ENCODE measurements at places on chromosomes 11 and 22.

GRCh38 chr11:131278472-131278871 lies 91.9 kb upstream of the NTM start:
- no peak for DNase-seq

DNA sequence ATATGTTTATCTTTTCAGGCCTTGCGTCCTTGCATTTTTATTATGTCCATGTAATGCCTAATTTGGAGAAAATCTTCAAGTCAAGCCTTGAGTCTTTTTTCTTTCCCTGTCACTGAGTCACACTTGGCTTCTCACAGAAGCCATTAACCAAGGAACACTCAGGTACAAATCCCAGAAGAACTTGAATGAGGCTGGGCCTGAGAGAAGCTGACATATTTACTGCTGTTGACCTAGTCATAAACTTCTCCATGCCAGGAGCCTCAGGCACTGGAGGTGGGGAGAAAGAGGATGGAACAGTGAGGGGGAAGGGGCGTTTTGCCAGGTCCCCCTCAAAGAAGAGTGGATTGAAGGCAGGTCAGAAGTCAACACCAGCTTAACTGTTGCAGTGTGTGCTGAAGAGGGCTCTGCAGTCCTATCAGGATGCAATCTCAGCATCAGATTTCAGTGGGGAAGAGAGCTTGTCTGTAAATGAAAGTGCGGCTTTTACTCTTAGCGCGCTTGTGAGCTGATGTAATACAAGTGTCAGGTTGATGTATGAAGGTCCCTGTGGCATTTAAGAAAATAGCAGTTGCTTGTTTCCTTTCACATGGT lies 526.0 kb downstream of the ETS1 start:
- DNase-seq: no peak

DNA sequence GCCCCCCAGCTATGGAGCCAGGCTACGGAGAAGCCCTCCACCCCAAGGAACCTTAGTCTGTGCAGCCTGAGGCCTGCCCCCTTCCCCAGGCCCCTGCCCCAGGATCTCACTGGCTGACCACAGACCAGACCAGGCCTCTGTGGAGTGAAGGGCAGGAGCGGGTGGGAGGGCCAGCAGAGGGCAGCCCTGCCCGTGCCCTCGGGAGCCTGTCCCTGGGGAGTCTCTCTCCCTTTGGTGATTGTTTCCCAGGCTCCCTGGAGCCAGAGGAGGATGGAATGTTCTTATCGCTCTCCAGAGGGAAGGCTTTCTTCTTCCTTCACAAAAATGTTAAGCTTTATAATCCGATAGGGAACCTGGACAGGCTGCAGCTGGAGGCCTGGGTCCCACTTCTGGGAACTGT lies 455.3 kb downstream of the SOX6 start:
- DNase-seq: no peak

DNA sequence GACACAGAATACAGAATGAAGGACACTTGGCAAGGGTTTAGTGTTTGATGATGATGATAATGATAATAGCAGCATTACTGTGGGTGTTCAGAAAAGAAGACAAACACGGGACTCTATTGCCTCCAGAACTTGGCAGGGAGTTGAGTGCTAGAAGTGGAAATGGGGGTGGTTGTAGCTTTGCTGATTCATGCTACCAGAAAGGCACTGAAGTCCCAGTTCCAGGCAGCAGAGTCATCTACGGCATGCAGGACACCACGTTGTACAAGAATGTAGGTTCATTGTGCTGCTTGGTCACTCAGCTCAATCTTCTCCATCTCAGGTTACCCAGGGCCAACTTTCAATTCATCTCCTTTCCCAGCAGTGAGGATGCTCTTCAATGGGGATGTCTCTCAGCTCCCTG lies 115.7 kb downstream of the NTM start:
- DNase-seq: no peak

DNA sequence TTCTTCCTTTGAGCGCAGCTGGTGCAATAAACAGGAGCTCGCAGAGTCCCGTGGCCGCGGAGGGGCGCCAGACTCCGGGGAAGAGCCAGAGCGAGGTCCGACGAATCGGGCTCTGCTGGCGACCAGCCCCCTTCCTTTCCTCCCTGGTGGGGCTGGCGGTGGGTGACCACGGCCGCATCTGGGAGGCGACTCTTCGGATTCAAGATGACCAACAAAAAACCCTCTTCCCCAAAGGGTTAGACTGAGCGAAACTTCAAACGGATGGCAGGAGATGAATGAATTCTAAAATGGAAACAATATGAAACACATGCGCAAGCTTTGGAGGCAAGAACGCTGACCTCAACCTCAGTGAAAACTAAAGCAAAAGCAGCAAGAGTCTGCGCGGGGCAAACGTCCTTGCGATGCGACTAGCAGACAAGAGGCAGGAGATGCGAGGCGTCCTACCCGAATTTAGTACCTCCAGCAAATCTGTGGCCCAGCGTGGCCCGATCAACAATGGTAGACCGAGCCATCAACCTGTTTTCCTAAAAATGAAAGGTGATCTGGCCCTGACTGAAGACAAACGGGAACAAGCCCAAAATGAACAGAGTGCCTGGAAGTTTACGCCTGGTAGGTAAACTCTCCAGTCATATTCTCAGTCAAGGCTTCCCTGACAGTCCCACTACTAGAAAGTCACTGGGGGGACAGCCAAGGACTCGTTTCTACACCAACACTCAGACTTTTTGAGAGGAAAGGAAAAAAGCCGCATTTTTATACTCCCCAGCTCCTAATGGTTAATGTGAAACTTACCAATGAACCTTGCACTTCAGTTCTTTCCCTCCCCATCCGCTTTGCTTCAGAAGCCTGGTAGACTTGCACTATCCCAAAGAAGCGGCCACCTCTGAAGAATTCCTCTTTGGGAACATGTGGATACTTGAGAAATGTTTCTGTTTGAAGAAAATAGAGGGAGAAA lies 11.6 kb downstream of the MMP3 start:
- DNase-seq: peak; percentile 79

GRCh38 chr11:293852-294661 lies 5.1 kb downstream of the PGGHG start:
- no peak for DNase-seq

DNA sequence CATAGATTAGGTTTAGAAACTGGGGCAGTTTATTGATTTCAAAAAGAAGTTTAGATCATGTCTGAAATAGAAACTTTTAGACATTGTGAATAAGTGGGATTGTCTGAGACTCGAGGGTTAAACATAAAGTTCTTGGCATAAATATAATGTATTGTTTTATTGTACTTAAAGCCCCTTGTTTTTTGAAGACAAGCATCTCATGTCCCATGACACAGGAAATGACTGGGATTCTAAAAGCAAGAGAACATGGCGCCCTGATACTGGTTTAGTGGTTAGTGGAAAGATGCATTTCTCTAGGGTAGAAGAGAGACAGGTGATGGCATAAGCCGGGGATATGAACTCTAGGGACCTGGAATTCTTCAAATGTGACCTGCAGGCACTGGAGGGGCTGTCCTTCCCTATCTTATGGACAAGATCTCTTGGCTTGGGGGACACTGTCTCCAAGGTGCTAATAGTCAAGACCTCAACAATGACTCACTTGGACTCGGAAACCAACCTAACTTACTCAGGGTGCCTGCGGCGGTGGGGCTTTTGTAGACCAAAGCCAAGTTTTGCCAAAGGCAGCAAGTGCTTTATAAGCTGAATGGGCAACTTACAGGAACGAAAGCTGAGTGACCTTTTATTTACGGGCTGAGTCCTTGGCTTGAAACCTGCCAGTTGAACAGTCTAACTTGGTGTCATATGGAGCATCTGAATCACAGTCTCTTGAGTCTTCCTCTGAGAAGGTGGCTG lies 48.2 kb downstream of the UBASH3B start:
- no peak for DNase-seq

DNA sequence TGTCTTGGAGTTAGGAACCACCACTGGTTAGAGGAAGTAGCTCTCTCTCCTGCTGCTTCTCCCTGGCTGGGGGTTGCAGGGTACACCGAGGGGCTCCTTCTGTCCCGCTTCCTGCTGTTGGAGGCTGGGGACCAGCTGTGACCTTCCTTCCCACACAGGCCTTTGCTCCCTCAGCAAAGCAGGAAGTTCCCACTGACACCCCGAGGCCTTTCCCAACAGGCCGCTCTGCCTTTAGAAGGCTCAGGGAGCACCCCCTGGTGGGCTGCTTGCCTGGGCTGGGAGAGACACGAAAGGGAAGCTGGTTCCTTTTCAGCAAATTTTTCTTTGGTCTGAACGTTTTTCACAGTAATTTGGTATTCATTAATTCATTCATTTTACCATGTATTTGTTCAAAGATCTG lies 527.9 kb upstream of the B3GAT1 start:
- no peak for DNase-seq

DNA sequence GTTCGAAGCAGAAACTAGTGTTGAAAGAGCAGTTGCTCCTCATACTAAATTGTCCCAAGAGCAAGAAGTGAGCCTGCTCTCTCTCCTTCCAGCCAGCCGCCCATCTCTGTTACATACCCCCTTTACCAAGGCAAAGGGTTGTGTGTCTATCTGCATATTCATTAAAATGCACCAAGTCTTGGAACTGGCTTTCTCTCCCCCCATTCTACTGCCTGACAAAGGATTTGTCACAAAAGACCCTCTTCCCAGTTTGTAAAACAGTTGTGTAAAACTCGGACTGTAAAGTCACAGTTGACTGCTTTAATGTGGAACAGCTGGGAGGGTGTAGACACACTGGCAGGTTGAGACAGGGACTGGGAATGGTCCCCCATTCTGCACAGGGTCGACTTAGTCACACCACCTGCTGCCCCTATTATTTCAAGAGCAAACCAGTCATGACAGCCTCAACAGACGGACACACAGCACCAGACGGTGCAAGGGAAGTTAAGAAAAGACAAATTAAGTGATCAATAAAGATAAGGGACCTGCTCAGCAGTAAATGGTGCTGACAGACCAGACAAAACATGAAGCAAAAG lies 60.0 kb upstream of the HTATIP2 start:
- no peak for DNase-seq

DNA sequence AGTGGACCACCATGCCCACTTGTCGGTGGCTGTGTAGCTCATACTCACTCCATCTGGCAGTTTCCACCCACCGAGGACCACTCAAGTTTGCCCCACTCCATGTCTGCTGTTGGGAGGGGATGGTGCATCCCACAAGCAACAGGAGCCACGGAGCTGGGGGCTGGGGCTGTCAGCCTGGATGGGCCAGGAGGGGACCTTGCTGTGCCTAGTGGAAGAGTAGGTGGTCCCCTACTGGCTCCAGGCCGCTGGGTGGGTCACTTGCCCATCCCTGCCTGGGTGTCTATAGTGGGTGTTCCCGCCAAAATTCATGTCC lies 57.0 kb downstream of the SMIM38 start:
- no peak for DNase-seq

DNA sequence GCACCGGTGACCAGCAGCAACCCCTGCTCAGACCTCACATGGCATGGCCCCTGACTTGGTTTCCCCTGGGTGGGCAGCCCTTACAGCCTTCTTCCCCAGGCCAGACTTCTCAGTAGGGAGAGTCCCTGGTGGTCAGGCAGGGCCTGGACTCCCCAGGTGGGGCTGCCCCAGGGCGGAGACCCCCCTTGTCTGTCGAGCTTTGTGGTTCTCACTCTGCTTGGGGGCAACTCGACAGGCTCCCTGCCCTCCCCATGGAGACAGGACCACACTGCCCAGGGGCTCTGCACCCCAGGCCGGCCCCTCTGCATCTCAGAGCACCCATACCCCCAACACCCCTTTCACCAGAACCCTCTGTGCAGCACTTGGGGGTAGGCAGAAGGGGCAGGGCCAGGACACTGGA lies 87.7 kb downstream of the MORC2 start:
- DNase-seq: no peak

- no peak for DNase-seq
Observed at GRCh38 chr11:43243927-43244326, 67.9 kb upstream of the API5 start.

DNA sequence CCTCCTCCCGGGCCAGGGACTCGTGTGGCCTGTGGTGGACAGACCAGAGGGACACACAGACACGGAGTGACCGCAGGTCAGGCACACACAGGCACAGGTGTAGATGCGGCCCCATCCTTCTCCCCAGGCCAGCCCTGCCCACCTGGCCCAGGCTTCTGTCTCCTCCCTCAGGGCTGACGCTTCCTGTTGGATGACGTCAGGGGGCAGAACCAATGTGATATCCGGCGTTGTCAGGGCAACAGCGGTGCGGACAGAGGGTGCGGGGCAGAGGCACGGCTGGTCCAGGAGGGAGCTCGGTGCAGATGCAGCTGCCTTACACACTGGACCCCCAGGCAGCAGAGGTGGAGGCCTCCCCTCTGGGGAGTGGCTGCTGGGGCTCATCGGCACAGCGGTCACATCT lies 2.9 kb upstream of the TUBGCP6 start:
- DNase-seq: no peak

- DNase-seq: no peak
Observed at GRCh38 chr22:46575911-46576555, 38.6 kb upstream of the CELSR1 start.

- peak; percentile 28 for DNase-seq
Observed at GRCh38 chr22:33909911-33910310, 10.4 kb downstream of the LARGE1 start.

DNA sequence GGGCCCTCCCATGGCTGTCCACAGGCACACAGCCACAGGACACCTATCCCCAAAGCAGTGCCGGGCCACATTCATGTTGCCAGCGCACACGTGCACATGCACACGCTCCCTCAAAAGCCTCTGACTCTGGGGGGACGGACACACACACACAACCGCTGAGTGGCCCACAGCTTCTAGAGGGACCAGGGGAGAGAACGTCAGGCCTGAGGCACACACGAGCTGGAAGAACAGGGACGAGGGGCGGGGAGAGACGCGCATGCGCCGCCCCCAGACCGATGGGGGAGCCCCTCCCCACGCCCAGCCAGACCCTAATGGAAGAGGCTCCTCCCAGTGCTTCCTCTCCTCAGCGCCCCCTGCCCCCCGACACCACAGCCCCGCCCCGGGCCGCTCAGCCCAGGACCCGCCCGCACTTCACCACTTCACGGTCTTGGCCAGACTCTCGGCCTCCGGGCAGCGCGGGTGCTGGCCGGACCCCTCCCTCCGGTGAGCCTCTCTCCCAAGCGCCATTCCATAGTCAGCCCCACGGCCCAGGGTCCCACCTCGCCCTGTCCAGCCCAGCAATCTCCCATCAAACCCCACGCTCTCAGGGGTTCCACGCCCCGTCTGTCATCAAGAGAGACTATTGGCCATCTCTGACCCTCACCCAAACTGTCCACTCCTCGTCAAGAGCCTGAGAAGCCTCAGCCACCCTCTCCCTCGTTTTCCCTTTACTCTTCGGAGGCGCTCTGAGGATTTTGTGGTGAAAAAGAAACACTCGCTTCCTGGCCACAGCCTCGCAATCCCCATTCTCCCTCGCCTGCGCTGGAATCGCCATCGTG lies 11.7 kb downstream of the NRXN2 start:
- DNase-seq: no peak

DNA sequence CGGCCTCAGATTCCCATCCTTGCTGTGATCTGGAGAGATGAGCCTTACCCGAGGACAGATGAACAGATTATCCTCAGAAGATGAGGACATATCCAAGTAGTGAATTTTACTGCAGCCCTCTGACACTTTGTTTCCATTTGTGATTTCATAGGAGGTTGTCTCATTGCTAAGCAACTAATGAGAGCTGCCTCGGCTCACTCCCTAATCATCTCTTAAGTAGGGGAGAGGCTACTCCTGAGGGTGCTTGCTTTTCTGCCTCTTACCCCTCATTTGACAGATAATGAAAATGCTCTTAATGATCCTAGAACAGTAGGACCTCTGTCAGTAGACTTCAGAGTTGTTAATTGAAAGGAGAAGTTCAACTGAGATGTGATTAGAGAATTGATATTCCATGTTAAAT lies 150.9 kb downstream of the TBC1D22A start:
- no peak for DNase-seq
